ENCODE measurements at places on chromosomes 6 and 20. TPM values are rescaled to one million over a fixed set of nuclear protein-coding genes. Genes with fewer than 3 reads are reported as not detected.

GNMT gene
- not detected for polyA plus RNA-seq

LINC00237 gene
- not detected for polyA plus RNA-seq

NOX3 gene
- not detected for polyA plus RNA-seq

C20orf144 gene
- polyA plus RNA-seq = not detected

OR2B6 gene
- polyA plus RNA-seq = not detected

PLA2G7 gene
- polyA plus RNA-seq = 8.7 TPM

CLVS2 gene
- polyA plus RNA-seq = 0.20 TPM

TNXB gene
- polyA plus RNA-seq = 7.2 TPM

CALHM4 gene
- polyA plus RNA-seq = not detected

SAPCD1 gene
- polyA plus RNA-seq = 8.7 TPM

MAN1A1 gene
- polyA plus RNA-seq = 10.2 TPM

RPN2 gene
- 43.7 TPM for polyA plus RNA-seq

OR2H2 gene
- not detected for polyA plus RNA-seq

NRSN1 gene
- polyA plus RNA-seq = not detected

RNF144B gene
- polyA plus RNA-seq = 1.2 TPM

Data from sigmoid colon (tissue), 7 donors.